ENCODE measurements at places on chromosomes 6 and 20.

- H3K27ac ChIP-seq: no peak overlapping the region
- H3K4me1 ChIP-seq: no peaks in the 10 kb centered on the region
- H3K27me3 ChIP-seq: no peaks in the 10 kb centered on the region
- H3K36me3 ChIP-seq: no peaks in the 10 kb centered on the region
- peak; percentile 5 for DNase-seq
Measured at GRCh38 chr6:88380083-88380482, 213.9 kb upstream of the CNR1 start.

DNA sequence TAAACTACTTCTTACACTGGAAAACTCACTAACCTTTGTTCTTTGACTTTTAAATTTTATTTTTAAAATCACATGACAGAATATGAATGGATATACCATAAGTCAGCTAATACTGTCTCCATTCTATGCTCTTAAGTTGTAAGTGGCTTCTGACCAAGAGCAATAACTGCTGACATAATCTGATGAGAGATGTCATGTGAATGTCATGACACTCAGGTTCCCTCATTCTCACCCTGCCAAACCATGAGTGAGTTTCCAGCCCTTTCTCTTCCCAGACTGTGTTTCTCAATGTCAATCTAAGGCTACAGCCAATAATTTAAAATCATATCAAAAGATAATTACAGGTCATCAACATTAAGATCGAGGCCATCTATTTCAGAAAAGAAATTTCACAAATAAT lies 39.7 kb downstream of the KIF16B start:
- H3K4me3 ChIP-seq: no peak overlapping the region
- no peak for DNase-seq
- no peaks in the 10 kb centered on the region for H3K36me3 ChIP-seq
- H3K27ac ChIP-seq: no peak overlapping the region
- no peaks in the 10 kb centered on the region for H3K4me1 ChIP-seq
- no peaks in the 10 kb centered on the region for H3K27me3 ChIP-seq

GRCh38 chr6:144978208-144978607 lies 693.1 kb downstream of the UTRN start:
- H3K4me1 ChIP-seq: no peaks in the 10 kb centered on the region
- no peak overlapping the region for H3K27ac ChIP-seq
- H3K27me3 ChIP-seq: no peaks in the 10 kb centered on the region
- H3K36me3 ChIP-seq: no peaks in the 10 kb centered on the region
- H3K4me3 ChIP-seq: no peak overlapping the region
- no peak for DNase-seq

GRCh38 chr6:28742668-28743270 lies 181.0 kb downstream of the TRIM27 start:
- H3K27ac ChIP-seq: no peak overlapping the region
- H3K36me3 ChIP-seq: no peaks in the 10 kb centered on the region
- DNase-seq: peak; percentile 12
- H3K4me1 ChIP-seq: no peaks in the 10 kb centered on the region
- H3K27me3 ChIP-seq: peaks cover 94% of the 10 kb centered on the region
- no peak overlapping the region for H3K4me3 ChIP-seq

DNA sequence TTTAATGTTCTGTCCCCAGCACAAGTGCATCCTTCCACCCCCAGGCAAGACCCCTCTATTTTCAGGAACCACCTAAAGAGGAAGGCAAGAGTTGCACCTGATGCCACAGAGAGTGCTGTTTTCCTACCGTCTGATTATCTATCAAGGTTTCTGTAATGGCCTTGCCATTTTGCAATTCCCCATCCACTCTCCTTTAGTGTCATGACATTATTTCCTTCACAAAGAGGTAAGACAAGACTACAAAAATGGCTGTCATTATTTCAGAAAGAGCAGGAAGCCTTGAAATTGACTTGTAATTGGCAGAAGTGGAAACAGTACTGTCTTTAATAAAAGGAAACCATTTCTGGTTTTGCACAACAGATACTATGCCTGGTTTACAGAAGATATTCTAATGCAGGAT lies 426.7 kb downstream of the PTPRT start:
- H3K4me1 ChIP-seq: no peaks in the 10 kb centered on the region
- no peaks in the 10 kb centered on the region for H3K36me3 ChIP-seq
- DNase-seq: no peak
- no peak overlapping the region for H3K4me3 ChIP-seq
- no peak overlapping the region for H3K27ac ChIP-seq

GRCh38 chr6:163381118-163381756 lies 33.3 kb upstream of the QKI start:
- H3K4me3 ChIP-seq: no peak overlapping the region
- H3K27me3 ChIP-seq: no peaks in the 10 kb centered on the region
- H3K4me1 ChIP-seq: no peaks in the 10 kb centered on the region
- no peaks in the 10 kb centered on the region for H3K36me3 ChIP-seq
- DNase-seq: no peak
- H3K27ac ChIP-seq: no peak overlapping the region

DNA sequence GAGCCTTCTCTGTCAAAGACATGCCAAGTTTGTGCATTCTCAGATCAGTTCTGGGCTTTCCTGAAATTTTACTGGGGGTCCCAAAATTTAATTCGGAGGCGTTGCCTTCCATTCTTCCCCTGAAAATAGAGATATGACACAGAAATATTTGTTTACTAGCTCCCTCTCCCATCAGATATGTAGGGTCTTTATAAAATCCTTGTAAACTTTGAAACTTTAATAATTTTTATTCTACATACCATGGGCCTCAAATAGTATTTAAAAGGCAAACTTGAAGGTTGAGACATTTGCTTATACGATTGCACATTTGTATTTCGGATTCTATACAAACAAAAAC lies 54.6 kb downstream of the IL20RA start:
- no peaks in the 10 kb centered on the region for H3K36me3 ChIP-seq
- H3K4me1 ChIP-seq: peaks cover 5% of the 10 kb centered on the region
- H3K27ac ChIP-seq: no peak overlapping the region
- H3K27me3 ChIP-seq: peaks cover 75% of the 10 kb centered on the region
- no peak overlapping the region for H3K4me3 ChIP-seq

DNA sequence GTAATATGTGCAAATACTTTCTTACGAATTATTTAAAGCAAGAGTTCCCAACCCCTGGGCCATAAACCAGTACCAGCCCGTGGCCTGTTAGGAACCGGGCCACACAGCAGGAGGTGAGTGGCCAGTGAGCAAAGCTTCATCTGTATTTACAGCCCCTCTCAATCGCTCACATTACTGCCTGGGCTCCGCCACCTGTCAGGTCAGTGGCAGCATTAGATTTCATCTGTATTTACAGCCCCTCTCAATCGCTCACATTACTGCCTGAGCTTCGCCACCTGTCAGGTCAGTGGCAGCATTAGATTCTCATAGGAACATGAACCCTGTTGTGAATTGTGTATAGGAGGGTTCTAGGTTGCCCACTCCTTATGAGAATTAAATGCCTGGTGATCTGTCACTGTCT lies 142.0 kb downstream of the RNASET2 start:
- no peak overlapping the region for H3K27ac ChIP-seq
- no peak overlapping the region for H3K4me3 ChIP-seq
- H3K4me1 ChIP-seq: no peaks in the 10 kb centered on the region
- H3K36me3 ChIP-seq: no peaks in the 10 kb centered on the region
- no peaks in the 10 kb centered on the region for H3K27me3 ChIP-seq

- no peaks in the 10 kb centered on the region for H3K27me3 ChIP-seq
- H3K27ac ChIP-seq: no peak overlapping the region
- no peaks in the 10 kb centered on the region for H3K36me3 ChIP-seq
- H3K4me3 ChIP-seq: no peak overlapping the region
- peaks cover 9% of the 10 kb centered on the region for H3K4me1 ChIP-seq
- no peak for DNase-seq
Measured at GRCh38 chr6:118603372-118603771, 48.0 kb downstream of the CEP85L start.

DNA sequence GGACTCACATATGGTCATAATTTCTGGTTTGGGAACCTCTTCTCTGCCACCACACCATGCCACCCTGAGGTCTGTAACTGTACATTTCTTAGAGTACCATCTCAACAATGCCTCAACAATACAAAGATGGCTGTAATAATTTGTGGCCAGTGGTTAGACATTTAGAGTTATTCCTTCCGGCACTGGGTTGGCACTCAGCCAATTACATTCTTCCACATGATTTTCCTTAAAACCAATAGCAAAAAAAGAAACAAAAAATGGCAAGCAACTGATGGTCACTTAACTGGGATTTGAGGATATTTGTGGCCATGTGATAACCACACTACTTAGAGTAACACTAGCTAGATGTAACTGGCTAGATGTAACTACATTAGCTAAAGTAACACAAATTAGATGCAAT lies 79.9 kb downstream of the SEL1L2 start:
- no peaks in the 10 kb centered on the region for H3K4me1 ChIP-seq
- no peak overlapping the region for H3K27ac ChIP-seq
- H3K36me3 ChIP-seq: no peaks in the 10 kb centered on the region
- no peak overlapping the region for H3K4me3 ChIP-seq
- no peaks in the 10 kb centered on the region for H3K27me3 ChIP-seq

DNA sequence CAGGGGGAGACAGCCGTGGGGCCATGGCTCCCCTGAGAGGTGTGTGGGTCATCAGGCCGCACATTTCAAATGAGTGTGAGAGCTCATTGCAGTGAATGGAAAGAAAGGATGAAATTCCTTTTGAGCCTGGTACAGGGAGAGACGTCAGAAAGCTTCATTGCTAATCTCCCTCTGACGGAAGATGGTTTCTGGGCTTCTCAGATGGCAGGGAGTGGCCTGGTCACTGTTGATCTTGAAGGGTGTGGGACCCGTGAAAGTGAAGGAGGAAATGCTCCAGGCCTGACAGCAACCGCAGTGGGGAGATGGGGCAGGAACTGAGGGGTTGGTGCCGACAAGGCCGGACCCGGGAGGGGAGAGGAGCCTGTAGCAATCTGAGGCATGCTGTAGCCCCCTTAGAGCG lies 127.4 kb downstream of the MYLK4 start:
- H3K27me3 ChIP-seq: no peaks in the 10 kb centered on the region
- no peak for DNase-seq
- H3K4me1 ChIP-seq: no peaks in the 10 kb centered on the region
- H3K36me3 ChIP-seq: no peaks in the 10 kb centered on the region

All from common myeloid progenitor, CD34-positive (primary cell).